ENCODE measurements at places on chromosomes 4 and X.

GRCh38 chr4:40264995-40265909 lies 68.4 kb downstream of the RHOH start:
- DNase-seq: peak; percentile 24

DNA sequence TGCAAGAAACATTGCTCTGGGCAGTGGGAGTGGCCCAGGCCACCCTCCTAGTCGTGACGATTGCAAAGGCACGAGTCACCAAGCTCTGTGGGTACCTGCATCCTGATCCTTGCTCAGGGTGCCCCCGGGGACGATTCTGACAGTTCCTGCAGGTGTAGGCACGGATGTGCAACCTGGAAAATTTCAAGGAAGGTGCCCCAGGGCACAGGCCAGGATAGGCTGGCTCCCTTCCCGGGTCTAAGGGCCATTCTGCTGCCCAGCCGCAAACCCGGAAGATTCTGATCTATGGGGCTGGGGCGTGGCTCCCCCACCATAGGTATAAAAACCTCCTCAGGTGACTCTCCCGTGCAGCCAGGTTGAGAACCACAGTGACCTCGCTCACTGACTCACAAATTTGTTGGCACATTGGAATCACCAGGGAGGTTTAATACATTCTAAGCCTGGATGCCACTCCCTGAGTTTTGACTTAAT lies 228.5 kb downstream of the PTTG2 start:
- DNase-seq: no peak

- DNase-seq: no peak
Measured at GRCh38 chr4:183100827-183101226, 1.8 kb downstream of the WWC2 start.

- DNase-seq: no peak
Measured at GRCh38 chr4:172050911-172051310, 237.7 kb downstream of the GALNTL6 start.

DNA sequence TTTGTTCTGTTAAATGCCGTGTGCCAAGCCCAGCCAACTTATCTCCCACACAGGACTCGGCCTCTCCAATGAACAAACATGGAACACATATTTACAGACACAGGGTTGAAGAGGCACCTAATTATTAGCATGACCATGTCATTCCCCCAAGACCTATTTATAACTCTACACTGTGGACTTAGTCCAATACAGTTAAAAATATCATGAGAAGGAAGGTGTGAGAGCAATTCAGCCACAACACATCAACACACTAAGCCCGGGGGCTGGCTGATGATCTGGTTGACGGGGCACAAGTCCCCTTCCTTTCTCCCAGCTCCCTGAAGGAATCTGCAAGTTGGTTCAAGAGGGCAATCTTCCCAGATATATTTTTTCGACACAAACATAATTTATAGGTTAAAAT lies 28.1 kb downstream of the MANBA start:
- no peak for DNase-seq

- no peak for DNase-seq
Measured at GRCh38 chr4:158904815-158905214, 136.0 kb downstream of the FNIP2 start.

DNA sequence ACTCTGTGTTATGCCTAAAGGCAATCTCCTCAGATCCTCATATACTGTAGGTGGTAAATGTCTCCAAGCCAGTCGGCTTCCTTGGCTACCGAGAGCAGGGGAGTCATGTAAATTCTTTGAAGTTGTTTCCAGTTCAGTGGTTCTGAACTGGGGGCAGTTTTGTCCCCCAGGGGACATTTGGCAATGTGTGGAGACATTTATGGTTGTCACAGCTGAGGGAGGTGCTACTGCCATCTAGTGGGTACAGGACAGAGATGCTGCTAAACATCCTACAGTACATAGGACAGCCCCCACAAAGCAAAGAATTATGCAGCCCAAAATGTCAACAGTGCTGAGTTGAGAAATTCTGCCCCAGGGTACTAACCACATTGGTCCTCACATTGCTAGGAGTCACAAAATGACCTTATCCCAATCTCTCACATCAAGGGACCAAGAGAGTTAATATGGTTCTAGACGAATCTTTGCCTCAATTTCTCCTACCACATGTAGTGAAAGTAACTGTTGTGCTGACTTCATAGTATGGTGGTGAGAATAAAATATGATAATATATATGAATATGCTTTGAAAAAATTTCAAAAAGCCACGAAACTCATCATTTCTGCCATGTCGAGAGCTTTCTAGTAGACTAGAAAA lies 104.4 kb upstream of the ARHGAP24 start:
- DNase-seq: peak; percentile 13

- DNase-seq: no peak
Measured at GRCh38 chr4:114277690-114278089, 298.2 kb upstream of the ARSJ start.

DNA sequence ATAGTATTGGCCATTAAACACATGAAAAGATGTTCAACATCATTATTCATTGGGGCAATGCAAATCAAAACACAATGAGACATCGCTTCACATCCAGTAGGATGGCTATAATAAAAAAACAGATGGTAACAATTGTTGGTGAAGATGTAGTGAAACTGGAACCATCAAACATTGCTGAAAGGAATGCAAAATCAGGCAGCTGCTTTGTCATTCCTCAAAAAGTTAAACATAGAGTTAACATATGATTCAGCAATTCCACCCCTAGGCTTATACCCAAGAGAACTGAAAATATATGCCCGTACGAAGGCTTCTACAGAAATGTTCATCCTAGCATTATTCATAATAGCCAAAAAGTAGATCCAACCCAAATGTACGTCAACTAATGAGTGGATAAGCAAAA lies 144.0 kb upstream of the NAP1L5 start:
- no peak for DNase-seq

GRCh38 chrX:13023567-13023966 lies 20.9 kb downstream of the FAM9C start:
- DNase-seq: no peak

DNA sequence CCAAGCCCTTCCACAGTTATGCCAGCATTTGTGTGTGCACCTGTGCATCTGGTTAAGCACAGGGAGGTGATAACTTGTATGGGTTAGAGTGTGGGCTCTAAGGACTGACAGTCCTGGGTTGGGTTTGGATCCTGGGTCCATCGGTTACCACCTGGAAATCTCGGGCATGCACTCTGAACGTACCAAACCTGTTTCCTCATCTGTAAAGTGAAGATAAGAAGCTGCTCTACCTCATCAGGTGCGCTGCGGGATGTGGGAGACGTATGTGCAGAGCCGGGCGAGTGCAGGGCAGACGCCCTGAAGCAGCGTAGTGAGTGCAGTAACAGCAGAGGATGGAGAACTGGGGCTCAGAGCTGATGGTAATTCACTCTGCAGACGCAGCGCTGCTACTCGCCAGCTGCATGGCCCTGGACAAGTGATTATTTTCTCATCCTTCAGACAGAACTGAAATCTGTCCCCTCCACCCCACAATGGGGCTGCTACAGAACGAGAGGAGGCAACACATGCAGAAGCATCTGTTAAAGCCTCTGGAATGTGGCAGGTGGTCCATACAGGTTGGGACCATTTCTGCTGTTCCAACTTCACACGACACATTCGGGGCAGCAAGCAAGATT lies 64.4 kb downstream of the HADH start:
- no peak for DNase-seq

DNA sequence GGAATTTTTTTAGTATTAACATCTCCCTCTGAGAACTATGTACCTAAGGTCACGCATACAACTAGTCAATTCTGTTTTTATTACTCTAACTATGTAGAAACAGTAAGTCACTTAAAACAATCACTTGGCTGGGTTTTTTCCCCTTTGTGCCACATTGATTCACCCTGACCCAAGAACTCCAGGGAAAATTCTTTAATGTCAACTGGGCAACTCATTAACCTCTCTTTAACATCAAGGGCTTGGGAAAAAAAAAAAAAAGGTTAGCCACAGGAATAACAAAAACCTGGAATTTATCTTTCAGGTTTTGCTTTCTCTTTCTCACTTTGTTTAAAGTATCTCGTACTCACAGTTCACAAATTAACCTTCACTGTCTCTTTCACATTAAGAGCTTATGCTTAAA lies 8.1 kb downstream of the RPL9 start:
- no peak for DNase-seq

- DNase-seq: no peak
Measured at GRCh38 chrX:107730991-107731766, 44.4 kb downstream of the TSC22D3 start.

- no peak for DNase-seq
Measured at GRCh38 chr4:73777612-73778011, 37.2 kb downstream of the CXCL8 start.

DNA sequence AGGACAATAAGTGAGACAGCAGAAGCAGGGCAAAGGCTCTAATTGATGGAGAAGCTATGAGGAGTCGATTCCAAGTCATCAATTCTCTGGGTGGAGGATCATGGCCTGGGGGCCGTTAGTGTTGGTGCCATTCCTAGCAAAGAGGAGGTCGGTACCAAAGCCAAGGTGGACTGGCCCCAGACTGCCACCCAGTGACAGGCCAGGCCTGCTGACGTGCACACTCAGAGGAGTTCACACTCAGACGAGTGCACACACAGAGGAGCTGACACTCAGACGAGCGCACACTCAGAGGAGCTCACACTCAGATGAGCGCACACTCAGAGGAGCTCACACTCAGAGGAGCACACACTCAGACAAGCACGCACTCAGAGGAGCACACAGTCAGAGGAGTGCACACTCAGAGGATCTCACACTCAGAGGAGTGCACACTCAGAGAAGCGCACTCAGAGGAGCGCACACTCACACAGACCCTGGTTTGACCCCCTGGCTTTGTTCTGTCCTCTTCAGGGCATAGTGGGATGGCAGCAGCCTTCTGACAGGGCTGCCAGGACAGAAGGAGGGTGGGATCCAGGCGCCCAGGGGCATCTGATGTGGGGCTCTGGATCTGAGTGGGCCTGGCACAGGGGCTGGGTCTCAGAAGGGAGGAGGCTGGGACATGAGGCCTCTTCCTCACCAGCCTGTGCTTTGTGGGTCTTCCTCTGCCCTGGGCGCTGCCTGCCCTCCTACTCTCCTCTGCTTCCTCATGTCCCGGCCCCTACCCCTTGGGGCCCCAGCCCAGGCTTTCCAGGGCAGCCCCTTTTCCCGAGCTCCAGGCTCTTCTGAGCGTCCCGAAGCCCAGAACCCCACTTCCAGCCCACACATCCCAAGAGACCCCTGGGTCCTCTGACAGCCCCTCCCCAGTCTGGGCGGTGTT lies 41.7 kb upstream of the NKX1-1 start:
- no peak for DNase-seq

GRCh38 chr4:70473679-70474078 lies 1.7 kb downstream of the MUC7 start:
- no peak for DNase-seq

DNA sequence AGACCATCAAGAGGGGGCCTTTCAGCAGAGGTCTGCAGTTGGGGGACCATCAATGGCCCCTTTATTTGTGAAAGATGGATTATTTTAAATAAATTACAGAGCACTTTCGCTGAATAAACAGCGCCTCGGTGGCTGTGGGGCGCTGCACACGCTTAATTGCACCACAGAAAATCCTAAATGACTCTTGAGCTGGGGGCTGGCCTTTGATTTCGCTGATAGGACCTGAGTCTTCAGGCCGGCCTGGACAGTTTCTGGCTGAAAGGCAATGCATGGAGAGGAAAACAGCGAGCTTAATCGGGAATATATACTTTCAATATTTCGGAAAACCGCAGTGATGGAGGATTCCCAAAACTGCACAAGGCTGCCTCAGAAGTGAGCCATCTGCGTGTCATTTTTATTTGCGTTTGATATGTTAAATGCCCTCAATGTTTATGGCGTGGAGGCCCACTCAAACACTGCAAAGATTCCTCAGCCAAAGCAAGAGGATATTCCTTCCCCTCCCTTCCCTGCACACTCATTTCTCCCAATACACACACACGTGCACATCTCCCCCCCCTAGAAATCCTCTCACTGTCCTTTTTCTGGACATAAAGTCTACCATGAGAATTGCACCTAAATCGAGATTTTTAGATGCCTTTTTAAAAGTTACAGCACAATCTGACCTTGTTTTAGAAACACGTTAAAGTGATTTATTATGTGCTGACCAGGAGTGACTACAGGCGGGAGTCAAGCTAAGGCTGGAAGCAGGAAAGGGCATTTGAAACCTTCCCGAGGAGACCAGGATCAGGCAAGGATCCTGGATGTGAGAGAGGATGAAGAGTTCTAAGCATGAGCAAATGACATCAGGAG lies 340.7 kb downstream of the RAB28 start:
- DNase-seq: no peak

DNA sequence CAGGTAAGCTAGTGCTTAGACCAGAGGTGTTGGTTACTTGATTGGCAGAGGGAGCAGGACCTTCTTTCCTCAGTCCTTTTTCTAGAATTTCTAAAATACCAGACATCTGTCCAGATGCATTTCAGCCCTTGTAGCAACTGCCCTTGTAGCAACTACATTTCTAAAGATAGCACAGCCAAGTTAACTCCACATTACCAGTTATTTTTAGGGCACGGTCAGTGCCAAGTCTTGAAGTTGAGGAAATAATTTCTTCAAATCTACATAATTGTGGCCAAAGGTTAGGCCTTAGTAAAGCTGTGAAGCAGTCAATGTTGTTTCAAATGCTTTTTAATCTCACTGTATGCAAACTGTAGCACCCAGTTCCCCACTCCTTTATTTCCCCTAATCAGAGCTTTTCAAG lies 62.9 kb downstream of the MID1IP1 start:
- DNase-seq: no peak

DNA sequence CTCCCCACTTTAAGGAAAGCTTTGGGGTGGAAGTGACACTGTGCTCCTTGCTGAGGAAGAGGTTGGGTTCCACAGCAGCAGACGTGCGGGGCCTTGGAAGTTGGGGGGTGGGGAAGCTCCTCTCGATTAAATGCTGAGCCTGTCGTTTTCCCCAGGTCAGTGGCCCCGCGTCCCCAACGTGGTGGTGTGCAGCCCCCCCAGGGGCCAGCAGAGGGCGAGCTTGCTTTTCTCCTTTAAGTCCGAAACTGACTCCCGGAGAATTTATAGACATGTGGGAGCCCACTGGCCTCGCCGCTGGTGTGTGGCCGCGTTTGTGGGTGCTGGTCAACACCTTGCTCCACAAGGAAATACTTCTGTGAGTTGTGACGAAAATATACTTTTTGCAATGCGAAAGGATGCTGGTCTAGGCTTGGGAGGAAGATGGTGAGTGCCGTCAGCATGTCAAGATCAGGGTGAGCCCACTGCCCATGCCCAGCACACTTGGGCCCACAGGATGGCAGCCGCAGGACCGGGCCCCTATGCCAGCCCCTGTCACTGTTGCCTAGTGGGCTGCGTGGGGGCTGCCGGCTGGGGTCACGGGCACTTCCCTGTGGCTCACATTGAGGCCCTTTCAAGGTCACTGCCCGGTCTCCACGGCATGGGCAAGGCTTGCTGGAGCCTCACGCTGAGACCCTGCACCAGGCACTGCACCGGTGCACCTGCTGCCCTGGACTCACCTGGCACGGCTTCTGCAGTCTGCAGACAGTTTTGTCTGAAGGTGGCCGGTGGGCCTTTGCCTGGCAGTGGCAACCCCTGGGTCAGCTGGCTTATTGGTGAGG lies 9.4 kb downstream of the UVSSA start:
- peak; percentile 85 for DNase-seq

- DNase-seq: no peak
Measured at GRCh38 chrX:110175146-110175545, 142.7 kb downstream of the AMMECR1 start.

GRCh38 chr4:156975686-156976085 lies 4.1 kb upstream of the PDGFC start:
- DNase-seq: no peak

GRCh38 chr4:114535725-114536124 lies 62.9 kb upstream of the UGT8 start:
- DNase-seq: no peak
